AML-193 (cell line): ENCODE measurements at places on chromosomes 16 and 17.

DNA sequence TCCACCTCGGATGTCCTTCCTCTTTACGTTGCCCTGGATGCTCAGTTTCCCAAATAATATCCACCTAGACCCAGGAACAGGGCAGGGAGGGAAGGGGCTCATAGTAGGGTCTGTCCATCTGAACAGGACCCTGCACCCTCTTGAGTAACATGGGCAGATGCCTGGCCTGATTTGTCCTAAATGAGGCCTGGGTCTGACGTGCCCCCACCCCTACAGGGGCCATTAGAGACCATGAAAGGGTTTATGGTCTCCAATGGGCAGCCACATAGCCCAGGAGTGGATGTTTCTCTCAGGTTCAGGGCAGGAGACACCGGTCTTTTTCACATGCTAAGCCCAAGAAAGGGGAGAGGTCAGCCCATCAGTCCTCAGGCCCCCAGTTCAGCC, 6.8 kb downstream of the CACNG1 start:
- no peak for DNase-seq

DNA sequence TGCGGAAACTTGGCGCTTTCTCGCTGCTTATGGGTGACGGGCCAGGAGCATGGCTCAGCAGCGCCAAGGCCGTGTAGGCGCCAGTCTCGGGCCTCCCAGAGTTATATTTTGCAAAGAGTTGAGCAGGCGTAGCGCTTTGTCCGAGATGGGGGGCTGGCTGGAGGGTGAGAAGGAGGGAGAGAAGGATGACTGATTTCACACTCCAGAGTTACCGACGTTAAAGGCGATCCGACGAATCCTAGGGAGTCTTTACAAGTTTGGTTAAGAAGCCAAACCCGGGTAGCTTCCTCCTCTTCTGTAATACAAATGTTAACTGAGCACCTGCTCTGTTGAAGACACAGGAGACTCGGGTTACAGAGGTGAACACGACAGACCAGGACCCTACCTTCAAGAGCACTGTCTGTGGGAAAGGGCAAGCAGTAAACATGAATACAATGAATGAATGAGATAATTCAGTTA, 782 bp downstream of the POLR2A start:
- DNase-seq, result no peak

DNA sequence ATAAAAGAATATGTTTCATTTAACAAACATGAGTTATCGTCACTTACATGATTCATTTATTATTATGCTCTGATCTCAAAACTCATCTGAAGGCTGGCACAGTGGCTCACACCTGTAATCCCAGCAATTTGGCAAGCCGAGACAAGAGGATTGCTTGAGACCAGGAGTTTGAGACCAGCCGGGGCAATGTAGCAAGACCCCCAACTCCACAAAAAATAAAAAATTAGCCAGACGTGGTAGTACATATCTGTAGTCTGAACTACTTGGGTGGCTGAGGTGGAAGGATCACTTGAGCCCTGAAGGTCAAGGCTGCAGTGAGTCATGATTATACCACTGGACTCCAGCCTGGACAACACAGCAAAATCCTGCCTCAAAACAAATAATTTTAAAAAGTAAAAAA, 16.0 kb downstream of the APPBP2 start:
- DNase-seq, result no peak

- DNase-seq, result no peak
Measured at GRCh38 chr17:56108811-56109284, 44.4 kb upstream of the ANKFN1 start.

DNA sequence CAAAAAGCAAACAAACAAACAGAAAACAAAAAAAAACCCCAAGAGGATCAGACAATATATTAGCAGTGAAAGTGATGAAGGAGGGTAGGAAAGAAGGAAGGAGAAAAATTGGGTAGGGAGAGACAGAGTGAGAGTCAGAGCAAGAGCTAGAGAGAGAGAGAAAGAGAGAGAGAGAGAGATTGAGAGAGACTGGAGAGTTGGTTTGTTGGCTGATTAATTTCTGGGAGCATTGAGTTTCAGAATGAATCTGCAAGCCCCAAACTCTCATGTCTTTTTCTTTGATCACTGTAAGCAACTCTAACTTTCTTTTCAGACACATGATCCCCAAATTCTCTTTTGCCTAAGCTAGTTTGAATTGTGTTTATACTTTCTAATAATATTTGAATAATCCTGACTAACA, 388.1 kb downstream of the SHISA9 start:
- DNase-seq, result no peak

DNA sequence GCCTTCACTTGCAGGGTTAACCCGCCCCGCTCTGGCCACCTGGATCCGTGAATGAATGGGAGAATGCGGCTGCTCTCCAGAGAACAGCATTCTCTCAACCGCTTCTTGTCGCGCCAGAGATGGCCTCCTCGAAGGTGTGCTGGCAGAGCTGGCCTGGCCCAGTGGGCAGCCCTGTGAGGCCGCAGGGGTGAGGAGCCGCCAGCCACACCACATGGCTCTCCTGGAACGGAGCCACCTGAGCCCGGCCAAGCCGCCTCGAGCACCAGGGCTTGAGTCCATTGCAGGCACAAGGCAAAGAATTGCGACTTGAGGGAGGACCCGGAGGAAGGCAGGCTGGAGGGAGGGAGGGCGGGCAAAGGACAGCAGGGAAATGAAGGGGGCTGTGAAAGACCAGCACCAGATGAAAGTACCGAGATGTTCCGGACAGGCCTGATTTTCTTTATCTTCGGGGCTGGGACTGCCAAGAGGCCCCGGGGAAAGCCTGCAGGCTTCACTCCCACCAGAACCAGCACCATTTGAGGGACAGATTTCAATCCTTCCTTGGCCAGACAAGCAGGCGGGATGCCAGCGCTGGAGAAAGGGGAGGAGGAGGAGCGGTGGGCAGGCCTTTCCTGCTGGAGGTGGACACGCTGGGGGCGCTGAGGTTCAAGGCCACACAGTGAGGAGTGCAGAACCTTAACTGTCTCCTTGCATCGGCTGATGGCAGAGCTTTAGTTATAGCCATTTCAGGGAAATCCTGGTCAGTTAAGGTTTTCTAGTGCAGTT, 69.4 kb downstream of the MRC2 start:
- DNase-seq, result no peak

- no peak for DNase-seq
Measured at GRCh38 chr17:29655323-29655722, 32.6 kb upstream of the CORO6 start.

DNA sequence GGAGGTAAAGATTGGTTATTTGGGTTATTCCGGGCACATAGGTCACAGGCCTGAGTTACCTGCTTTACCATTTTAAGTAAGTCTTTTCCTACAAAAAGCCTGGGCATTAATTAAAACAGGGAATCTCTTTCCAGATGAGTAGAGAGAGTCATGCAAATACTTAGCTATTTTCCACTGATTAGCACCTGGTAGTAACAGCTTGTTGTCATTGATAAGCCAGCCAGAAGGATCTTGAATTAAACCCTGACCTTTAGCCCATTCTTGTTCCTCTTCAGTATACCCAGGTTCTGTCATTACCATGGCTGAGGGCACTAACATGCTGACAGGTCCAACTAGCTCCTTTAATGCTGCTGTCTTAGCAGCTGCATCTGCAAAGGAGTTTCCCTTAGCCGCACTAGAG, 44.4 kb upstream of the ARL4D start:
- DNase-seq, result no peak

DNA sequence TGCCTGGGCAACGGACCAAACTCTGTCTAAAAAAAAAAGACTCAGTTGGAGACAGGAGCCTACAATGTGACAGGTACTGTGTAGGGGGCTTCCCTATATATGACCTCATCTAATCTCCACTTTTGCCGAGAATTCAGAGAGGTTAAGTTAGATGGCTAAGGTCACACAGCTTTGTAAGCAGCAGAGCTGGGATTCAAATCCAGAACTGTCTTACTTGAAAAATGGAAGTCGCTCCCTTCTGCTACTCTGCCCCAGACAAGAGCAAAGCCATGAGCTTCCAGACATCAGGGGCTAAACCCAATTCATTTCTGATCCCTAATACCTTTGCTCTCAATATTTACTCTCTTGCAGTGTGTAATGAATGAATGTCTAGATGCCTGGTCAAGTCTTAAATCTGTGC, 41.5 kb upstream of the ABCC12 start:
- peak; percentile 98 for DNase-seq

- DNase-seq, result no peak
Measured at GRCh38 chr16:61684541-61684940, 351.7 kb downstream of the CDH8 start.

GRCh38 chr16:10851512-10851911, 25.5 kb upstream of the CIITA start:
- no peak for DNase-seq

DNA sequence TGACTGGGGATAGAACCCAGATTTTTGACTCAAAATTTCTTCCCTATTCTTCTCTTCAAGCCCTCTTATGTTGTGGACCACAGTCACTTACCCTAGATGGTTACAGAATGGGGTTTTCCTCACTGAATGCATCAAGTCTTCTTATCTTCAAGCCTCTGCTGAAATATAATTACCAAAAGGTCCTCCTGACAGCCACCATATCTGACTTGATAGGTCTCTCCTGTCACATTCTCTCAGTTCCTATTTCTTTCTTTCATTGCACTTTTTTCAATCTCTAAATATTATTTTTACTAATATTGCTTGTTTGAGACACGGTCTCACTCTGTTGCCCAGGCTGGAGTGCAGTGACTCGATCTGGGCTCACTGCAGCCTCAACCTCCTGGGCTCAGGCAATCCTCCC, 1.1 kb upstream of the COPZ2 start:
- DNase-seq, result no peak

- DNase-seq, result no peak
Measured at GRCh38 chr16:74991593-74992403, 6.9 kb upstream of the WDR59 start.

GRCh38 chr17:15516150-15516549, 47.1 kb downstream of the TVP23C start:
- no peak for DNase-seq

GRCh38 chr17:63515426-63515825, 7.7 kb upstream of the KCNH6 start:
- DNase-seq, result no peak

- no peak for DNase-seq
Measured at GRCh38 chr16:1200014-1200627, 24.9 kb downstream of the TPSG1 start.

DNA sequence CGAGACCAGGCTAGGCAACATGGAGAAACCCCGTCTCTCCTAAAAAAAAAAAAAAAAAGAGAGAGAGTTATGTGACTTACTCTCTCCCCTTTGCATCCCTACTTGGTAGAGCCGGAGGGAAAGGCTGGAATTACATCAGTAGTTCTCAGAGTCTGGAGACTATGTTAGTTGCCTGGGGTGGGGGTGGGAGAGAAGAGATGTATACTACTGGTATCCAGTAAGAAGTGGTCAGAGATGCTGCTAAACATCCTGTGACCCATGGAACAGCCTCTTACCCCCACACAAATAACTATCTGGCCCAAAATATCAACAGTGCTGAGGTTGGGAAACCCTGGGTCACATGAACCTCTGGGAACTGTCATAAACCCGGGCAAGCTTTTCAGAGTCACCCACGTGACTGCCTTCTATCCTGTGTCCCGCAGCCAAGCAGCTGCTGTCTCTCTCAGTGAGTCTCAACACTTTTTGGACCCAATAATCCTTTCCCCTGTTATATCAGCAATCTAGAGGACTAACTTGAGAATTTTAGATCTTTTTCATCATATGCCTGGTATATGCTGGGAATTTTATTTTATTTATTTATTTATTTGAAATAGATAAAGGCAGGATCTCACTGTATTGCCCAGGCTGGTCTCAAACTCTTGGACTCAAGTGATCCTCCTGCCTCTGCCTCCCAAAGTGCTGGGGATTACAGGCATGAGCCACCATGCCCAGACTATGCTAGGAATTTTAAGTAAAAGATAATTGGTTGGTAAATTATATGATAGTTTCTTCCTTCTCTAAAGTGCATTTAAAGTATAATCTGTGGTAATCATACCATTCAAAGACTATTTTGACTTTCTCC, 8.7 kb downstream of the EIF1 start:
- DNase-seq, result peak; percentile 83

GRCh38 chr17:30573603-30574175, 96.5 kb downstream of the GOSR1 start:
- DNase-seq, result no peak

DNA sequence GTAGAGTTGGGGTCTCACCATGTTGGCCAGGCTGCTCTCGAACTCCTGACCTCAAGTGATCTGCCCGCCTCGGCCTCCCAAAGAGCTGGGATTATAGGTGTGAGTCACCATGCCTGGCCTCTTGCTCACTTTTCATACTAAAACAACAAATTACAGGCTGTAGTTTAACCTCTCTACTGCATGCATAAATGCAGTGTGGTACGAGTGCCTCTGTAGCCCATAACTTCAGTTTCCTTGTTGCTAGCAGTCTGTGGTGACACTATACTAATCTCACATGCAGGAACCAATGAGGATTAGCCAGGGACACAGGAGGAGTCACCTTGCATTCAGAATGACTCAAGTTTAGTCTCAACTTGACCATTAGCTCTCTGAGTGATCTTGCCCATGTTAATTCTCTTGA, 20.1 kb downstream of the HMOX2 start:
- no peak for DNase-seq

- no peak for DNase-seq
Measured at GRCh38 chr17:2042390-2042847, 597 bp downstream of the OVCA2 start.

DNA sequence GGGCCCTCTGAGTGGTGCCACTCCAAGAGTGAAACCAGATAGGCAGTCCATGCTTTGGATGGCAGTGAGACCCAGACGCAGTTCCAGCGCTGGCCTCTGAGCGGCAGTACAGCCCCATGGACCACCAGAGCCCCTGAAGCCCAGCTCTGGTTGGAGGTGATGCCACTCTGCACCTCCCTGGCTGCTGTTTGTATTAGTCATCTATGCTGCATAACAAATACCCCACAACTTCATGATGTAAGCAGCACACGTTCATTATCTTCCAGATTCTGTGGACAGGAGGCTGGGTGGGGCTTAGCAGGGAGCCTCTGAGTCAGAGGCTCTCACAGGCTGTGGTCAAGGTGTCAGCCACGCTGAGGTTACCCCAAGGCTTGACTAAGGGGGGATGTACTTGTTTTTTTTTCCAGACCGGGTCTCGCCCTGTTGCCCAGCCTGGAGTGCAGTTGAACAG, 5.1 kb upstream of the NME4 start:
- DNase-seq, result peak; percentile 64

GRCh38 chr16:79171504-79171903, 429.0 kb downstream of the MAF start:
- DNase-seq, result no peak

- DNase-seq, result no peak
Measured at GRCh38 chr17:37097154-37097553, 148.4 kb downstream of the AATF start.

- DNase-seq, result no peak
Measured at GRCh38 chr16:48269011-48269410, 21.7 kb upstream of the ABCC11 start.

DNA sequence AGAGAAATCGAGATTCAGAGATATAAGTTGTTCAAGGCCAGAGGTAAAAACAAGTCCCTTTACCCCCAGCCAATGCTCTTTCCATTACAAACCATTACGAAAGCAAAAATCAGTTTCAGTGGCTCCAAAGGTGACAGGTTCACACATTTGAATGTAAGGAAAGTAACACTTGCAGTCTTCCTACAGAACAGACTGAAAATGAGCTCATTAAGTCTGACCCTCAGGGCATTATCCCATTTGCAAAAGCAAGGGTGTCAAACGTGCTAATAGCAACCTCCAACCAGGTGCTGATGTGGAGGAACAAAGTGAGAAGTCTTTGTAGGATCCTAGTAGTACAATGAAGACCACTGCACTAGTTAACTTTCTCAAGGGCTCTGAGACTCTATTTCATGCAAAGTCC, 65.2 kb downstream of the XPO6 start:
- no peak for DNase-seq

GRCh38 chr16:77991701-77992100, 30.6 kb upstream of the CLEC3A start:
- no peak for DNase-seq
